ENCODE measurements at places on chromosomes 6 and 20.

DNA sequence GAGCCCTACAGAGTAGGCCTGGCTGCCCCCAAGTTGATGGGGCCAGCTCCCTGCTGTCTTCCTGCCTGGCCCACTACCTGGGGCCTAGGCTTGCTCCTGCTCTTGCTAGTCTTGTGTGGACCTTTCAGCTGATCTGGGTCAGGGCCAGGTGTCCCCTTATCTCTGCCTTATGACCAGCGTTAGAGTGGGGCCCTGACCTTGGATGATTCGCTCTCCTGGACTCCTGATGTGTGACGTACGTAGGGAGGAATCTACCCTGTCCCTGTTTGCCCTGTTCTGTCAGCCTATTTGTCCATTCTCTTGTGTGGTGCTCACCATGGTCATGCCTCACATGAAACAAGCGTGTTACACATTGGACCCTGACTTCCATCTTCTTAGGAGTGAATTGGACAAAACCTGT lies 571.8 kb downstream of the QKI start:
- DNase-seq: no peak

GRCh38 chr6:28871335-28872156 lies 52.2 kb downstream of the TRIM27 start:
- DNase-seq: no peak

DNA sequence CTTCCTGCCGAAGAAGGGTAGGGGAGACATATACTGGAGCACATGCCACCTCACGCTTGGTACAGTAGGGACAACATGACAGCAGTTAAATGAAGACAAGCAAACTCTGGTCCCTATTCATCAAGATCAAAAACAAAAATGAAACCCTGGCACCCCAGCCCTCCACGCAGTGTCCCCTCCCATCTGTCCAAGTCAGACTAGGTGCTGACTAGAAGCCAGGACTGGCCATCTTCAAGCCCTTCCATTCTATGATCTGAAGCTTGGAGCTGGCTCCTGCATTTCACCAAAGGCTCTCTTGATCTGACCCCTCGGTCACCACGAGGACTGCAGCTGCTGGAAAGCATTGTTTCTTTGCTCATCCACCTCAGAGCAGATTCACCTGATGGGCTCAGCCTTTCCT lies 158.9 kb upstream of the GGTLC1 start:
- no peak for DNase-seq

- DNase-seq: no peak
Observed at GRCh38 chr6:5151955-5152401, 66.8 kb downstream of the PPP1R3G start.

DNA sequence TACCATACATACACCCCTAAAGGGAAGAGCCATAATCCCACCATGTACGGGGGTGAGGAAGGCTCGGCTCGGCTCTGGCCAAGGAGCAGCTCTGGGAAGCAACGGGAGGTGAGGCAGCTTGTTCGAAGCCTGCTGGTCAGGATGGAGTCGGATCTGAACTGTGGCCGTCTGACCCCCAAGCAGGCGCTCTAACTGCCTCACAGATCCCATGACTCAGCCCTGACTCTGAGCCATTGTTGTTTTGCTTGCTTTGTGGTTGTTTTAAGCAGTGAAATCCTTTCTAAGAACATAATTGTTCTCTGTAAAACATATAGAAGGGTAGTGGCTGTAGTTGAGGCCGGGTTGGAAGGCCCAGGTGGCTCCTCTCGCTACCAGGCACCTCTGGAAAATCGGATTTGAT lies 10.9 kb downstream of the C6orf132 start:
- no peak for DNase-seq

- no peak for DNase-seq
Observed at GRCh38 chr20:17431621-17432364, 99.4 kb downstream of the BFSP1 start.

GRCh38 chr6:2919886-2920285 lies 16.8 kb upstream of the SERPINB9 start:
- no peak for DNase-seq

DNA sequence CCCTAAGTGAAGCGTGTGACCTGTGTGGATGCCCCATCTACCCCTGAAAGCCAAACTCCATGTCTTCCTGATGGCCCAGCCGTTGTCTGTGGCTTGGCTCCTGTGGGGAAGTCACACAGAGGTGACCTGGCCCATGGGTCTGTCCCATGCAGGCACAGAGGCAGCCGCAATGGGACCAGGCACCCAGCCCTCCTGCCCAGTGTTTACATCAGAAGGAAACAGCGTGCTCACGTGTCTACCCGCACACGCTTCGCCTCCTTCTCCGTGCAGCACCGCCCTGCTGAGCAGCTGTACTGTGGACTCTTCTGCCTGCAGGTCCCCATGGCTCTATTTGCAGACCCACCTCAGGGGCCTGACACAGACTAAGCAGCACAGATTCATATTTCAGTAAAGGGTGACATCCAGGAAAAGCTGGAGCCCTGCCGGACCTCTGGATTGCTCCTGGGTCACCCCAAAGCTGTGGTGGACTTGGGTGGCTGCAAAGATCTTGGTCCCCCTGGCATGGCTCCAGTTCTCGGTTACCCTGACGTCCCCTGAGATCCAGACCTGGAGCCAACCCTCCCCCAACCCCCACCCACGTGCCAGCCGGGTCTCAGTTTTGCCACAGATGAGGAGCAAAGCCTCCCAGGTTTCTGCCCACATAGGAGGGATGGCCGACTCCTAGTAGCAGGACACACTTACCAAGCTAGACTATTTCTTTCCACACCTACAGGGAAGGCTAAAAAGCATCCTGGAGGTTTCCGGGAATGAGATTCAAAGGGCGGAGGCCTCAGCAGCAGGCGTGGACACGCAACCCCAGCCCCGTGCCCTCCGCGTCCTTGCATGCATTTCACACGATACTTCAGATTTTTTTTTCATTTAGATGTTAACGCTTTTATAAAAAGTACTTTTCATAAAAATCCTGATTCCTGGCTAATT lies 120.3 kb downstream of the CDH4 start:
- DNase-seq: no peak

DNA sequence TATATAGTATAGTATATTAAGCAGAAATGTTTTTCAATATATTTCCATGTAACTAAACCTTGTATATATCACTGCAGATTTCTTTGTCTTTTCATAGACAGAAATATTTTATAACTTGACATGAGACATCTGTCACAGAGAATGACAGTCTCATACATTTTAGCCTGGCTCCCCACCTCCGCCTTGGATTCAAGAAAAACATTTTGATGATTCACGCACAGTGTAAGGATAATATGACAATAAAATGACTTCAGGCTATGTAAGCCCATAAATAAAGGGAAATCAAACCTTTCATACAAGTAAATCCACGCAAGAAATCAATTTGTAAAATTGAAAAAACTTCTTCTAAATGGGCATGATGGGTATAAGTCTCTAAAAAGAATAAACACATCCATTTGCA lies 36.4 kb downstream of the FBXO5 start:
- no peak for DNase-seq

GRCh38 chr6:34556031-34556471 lies at the start of gene SPDEF:
SPDEF (minus strand) TSS chr6:34556329; CDS start chr6:34544455, 11,874 bp downstream.
- DNase-seq: no peak

GRCh38 chr6:126117251-126117650 lies 130.9 kb downstream of the TRMT11 start:
- no peak for DNase-seq

DNA sequence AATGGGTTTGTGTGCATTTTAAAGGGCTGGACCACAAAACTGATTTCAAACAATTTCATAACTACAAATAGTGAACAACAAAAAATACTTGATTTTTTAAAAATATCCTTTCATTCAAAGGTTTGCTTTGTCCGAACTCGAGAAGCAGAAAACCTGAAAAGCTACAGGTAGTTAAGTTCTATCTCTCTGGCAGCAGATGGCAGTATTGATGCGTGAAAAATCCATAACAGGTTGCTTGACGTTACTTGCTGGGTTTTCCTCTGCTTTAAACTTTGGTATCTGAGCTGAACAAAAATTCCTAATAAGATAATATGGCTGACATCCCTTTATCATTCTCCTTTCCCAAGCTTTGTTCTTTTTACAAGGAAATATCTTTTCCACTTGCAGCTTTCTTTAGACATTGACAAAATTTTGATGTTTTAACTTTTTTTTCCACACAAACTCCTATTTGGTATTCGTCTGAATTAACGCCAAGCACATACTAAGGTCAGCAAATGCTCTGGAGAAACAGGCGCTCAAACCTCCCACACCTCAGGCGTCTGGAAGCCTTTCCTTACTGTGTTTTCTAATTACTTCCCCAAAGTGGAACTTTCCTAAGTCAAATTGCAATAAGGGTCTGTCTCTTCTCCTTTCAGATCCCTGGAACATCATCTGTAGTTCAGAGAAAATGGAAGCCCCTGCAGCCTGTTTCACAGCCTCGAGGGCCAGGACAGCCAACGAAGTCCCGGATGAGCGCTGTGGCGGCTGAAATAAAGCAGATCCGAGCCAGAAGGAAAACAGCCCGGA lies 50.3 kb upstream of the GFRAL start:
- no peak for DNase-seq

DNA sequence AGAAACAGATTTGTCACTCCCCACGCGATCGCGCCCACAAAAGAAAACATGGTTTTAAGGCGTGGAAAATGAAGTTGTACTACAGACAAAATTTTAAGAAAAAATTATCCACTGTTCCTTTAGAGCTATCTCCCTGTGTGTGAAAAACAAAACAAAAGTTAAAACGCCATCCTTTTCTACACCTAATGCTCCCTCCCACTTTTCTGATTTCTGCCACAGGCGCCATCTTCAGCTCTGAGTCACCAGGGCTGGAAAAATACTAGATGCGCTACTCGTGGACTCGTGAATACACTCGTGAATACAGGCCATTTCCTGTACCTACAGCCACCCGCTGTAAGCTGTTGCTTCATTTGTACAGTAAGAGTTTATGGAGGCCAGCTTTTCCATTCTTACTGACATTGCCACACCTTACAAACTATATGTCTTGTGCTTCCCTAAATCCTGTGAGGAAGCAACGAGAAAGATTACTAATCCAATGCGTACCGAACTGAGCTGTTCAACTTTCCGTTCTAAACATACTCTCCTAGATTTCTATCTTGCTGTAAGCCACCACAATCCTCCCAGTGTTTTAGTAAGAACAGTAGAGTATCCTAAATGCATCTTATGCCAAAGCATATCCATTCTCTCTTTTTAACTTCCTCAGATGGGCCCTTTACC lies 773 bp upstream of the AHI1 start:
- peak; percentile 33 for DNase-seq

- no peak for DNase-seq
Observed at GRCh38 chr6:18680842-18681241, 293.7 kb downstream of the RNF144B start.

- DNase-seq: no peak
Observed at GRCh38 chr20:57090590-57091560, 175.6 kb downstream of the BMP7 start.

DNA sequence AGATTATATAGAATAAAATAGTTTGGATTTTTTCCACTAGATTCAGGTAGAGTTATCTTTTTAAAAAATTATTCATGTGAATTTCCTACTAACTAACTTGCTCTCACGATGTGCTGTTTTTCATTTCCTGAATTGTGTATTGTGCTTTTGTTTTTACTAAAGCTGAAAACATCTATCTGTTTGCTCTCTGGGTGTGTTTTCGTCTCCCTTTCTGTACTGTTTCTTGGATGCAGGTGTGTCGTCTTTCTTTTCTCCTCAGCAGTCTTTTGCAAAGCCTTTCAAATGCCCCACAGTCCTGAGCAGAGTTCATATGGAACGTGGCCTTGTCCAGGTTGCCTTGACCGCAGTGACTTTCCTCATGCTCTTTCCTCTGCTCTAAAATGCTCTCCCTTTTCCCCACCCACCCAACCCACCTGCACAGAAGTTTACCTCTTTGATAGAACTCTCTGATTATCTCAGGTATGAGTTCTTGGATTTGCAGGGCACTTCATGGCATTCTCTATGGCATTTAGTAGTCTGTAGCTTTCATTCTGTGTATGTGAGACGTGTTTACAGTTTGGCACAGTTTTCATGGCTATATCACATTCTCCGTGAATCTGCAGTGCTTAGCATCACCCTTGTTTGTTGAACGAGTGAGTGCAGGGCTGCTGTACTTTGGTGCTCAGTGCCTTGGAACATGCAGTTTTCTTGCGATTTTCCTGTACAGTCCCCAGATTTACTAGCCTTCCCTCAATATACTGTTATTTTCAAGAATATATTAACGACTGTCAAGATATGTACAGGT lies 77.1 kb downstream of the FARS2 start:
- DNase-seq: no peak

DNA sequence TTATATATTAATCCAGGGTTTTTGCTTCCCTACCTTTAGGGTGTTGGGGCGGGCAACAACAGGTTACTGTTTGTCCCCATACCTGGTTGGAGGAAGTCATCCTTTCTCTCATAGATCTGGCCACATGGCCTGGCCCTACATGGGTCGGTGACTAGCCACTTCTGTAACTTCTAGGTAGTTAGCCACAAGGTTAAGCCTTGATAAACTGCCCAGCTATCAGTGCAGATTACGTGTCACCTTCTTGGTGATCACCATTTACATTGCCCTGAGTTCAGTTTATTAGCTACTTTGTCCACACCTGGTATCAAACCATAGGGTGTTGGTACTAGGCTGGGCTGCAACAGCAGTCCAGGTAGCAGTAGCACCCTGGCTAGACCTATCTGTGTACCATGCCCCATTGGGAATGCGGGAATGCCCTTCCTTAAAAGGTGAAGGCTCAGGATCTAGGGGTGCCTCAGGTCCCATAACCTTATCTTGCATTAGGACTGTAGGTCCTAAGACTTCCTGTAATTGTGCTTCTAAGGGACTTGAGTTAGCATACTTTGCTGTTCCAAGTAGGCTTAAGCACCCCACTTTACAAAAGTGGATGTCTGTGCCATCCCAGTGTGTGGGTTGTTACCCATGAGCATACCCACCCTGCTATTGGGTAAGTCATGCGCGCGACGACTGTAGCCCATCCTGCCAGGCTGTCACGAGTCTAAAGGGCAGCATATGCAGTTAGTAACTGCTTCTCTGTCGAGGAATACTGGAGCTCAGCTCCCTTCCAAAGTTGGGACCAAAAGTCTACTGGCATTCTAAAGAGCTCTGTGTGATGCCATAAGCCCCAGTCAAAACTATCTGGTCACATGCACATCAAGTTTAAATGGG lies 5.2 kb downstream of the ZKSCAN3 start:
- DNase-seq: no peak

- DNase-seq: no peak
Observed at GRCh38 chr6:30685157-30686008, 1.1 kb downstream of the PPP1R18 start.

DNA sequence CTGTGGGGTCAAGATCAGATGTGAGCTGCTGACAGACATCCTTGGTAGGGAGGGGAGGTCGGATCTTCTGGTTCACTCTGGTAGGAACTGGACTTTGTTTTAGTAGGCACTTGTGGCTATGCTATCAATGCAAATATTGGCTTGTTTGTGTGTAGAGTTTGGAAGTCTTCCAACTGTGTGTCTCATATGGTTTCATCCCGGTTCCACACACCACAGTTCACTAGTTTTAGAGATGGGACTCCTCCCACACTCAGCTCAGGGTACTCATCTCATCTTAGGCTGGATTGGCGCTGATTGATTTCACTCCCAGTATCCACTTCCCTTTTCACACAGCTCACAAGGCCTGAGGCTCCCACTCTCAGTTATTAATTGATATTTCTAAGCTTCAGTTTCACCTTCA lies 161.3 kb downstream of the THBS2 start:
- no peak for DNase-seq
